ENCODE measurements at places on chromosomes 5 and 9.

DNA sequence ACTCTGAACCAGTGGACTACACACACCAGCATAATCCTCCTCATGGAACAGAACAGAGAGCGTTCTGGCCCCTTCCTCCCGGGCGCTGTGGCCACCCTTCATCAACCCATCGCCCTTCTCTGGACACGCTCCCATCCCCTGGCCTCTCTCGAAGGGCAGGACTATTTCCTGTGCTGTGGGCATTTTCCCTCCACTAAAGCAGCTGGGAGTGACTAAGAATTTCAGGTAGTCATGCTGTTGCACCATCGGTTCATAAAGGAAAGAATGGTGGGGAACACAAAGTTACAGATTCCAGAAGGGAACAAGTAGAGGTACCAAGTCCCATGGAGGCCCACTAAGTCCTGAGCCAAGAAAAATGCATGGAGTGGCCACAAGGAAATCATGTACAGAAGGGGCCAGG is 68.6 kb downstream of the EPB41L4B start:
- no peak for DNase-seq

DNA sequence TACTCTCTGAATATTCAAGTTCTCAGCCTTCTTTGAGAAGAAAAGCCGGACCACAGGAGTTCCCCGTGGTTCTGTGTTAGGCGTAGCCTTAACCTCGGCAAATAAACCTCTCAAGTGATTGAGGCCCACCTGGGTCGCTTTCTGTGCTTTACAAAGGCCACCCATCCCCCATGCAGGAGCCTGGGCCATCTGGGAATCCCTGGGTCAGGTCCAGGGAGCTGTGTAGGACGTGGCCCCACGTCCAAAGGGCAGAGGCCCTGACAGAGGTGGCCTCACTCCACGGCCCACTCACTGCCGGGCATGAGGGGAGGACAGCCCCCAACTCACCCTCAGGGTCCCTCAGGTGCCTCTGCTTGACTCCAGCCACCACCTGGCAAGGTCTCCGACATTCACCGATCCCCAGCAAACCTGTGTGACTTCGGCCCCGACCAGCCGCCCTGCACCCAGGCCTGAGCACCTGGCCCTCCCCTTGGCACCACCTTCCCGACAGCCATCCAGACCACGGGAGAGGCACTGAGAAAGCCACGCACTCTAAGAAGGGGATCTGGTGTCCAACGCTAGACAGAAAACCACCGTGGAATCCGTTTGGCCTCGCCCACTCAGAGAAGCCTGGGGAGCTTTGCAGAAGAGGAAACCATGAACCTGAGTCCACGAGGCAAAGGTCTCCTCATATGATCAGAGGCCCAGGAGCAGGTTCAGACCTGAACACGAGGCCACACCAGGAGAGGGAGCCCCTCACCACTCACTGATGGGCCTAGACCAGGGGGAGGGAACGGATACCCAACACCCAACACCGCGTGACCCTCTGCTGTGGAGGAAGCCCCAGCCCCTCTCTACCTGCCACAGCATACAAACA is 4.5 kb downstream of the SLC12A7 start:
- no peak for DNase-seq

DNA sequence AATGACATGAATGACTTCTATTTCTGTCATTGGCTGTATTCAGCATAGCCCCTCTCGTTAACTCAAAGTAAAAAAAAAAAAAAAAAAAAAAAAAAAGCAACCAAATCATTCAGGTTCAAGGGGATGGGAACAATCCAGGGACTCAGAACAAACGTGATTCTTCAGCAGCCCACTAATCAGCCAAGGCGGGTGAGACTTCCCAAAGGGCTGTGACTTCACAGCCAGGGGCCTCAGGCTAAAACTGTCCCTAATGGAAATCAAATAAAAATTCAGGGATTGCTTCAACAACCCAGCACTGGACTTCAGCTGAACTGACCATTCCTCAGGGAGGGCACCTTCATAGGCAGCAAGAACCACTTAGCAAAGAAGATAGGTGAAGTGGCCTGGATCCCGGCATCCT is 86.2 kb upstream of the FAM169A start:
- DNase-seq, result no peak

DNA sequence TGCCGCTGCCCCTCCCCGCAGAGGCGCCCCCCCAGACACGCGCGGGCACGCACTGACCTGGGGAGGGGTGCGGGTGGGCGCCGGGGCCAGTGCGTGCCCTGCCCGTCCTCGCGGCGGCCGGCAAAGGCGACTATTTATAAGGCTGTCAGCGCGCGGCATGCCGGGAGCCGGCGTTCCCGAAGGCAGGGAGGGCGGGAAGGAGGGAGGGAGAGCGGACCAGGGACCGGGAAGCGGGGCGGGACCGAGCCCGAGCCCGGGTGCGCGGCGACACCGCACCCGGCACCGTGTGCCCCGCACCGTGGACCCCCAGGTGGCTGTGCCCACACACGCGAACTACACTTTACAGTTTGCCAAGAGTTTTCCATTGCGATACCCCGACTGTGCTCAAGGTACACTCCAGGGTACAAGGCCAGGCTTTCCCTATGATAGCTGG is at the start of gene AK1:
AK1 (minus strand) TSS at position 110 of the 433 bp plus-strand sequence. CDS start 3,058 bp downstream, outside the sequence.
- no peak for DNase-seq

- no peak for DNase-seq
Observed at GRCh38 chr9:133842174-133842573, 104.0 kb upstream of the SARDH start.

GRCh38 chr9:35164711-35165110 is 2.9 kb downstream of the UNC13B start:
- DNase-seq, result peak; percentile 38

- DNase-seq, result no peak
Observed at GRCh38 chr5:157475432-157475831, 15.4 kb downstream of the NIPAL4 start.

GRCh38 chr5:10662661-10663488 is 98.2 kb downstream of the DAP start:
- DNase-seq, result no peak

DNA sequence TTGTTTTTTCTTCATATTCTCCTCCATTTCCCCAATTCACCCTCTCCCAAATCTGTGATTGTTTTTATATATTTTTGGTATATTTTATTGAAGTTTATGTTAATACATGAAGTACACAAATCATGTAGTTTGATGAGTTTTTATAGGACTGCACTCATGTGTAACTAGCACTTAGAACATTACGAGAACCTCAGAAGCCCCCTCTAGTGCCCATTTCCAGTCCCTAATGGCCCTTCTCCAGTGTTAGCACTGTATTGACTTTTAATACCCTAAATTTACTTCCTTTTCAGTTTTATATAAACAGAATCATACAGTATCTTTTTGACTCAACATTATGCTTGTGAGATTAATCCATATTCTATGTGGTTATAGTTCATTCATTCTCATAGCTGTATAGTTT is 18.5 kb upstream of the FKTN start:
- DNase-seq, result no peak

GRCh38 chr5:154755361-154756008 is at the start of gene LARP1:
Gene LARP1, plus strand, starts transcription at chr5:154755377. Its CDS starts 381 bp downstream, at chr5:154755758.
- DNase-seq, result no peak

- DNase-seq, result no peak
Observed at GRCh38 chr5:27911216-27911615, 872.8 kb upstream of the CDH9 start.

DNA sequence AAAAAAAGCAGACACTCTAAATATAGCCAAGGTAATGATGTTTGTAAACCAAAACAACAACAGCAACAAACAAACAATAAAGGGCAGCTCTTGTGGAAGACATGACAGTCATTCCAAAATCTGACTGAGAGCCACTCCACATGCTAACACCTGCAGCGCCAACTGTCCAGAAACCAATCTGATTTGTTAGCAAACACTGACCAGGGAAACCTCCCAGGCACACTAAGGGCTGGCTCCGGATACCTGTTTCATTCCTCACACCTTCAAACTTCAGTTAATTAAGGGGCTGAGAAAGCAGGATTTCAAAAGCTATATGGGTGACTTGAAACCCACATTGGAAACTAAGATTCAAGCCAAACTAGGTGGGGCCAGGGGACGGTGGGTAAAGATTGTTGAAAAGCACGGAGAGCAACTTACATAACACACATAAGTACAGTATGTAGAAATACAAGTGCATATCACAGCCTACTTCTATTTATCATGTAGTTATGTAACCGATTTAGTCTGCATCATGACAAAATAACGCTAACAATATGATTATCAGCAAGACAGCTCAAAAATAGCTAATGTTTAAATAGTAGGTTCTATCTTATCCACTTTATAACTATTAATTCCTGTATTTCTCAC is 203.6 kb downstream of the SEMA5A start:
- no peak for DNase-seq

GRCh38 chr5:133265720-133266526 is 214.1 kb downstream of the HSPA4 start:
- no peak for DNase-seq

DNA sequence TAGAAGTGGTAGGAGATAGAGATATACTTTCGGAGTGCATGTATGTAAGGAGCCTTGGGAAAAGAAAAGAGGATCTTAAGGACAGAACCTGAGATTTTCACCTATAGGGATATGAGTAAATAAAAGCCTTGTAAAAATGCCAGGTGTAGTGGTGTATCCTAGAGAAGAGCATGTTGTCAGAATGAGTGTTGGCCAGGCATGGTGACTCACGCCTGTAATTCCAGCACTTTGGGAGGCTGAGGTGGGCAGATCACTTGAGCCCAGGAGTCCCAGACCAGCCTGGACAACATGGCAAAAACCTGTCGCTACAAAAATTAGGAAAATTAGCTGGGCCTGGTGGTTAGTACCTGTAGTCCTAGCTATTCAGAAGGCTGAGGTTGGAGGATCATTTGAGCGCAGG is 76.0 kb downstream of the IPO11 start:
- no peak for DNase-seq

GRCh38 chr5:59503220-59503619 is 390.3 kb downstream of the PDE4D start:
- DNase-seq, result no peak

DNA sequence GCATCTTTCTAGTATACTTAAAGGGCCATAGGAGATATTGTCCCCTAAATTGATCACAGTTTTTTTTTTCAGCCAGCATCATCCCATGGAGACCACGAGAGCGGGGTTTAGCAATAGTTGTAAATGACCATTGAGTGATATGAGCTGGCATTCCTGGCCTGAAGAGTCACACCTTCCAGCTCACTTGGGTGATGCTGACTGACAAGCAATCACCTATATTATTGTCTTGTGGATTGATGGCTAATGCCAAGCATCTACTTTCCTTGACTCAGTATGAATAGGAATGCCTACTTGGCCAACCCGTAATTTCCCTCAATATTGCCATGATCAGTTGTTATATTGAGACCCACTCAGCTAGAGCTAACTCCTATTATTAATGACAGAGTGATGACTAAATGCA is 70.5 kb downstream of the ADAMTSL1 start:
- DNase-seq, result no peak

DNA sequence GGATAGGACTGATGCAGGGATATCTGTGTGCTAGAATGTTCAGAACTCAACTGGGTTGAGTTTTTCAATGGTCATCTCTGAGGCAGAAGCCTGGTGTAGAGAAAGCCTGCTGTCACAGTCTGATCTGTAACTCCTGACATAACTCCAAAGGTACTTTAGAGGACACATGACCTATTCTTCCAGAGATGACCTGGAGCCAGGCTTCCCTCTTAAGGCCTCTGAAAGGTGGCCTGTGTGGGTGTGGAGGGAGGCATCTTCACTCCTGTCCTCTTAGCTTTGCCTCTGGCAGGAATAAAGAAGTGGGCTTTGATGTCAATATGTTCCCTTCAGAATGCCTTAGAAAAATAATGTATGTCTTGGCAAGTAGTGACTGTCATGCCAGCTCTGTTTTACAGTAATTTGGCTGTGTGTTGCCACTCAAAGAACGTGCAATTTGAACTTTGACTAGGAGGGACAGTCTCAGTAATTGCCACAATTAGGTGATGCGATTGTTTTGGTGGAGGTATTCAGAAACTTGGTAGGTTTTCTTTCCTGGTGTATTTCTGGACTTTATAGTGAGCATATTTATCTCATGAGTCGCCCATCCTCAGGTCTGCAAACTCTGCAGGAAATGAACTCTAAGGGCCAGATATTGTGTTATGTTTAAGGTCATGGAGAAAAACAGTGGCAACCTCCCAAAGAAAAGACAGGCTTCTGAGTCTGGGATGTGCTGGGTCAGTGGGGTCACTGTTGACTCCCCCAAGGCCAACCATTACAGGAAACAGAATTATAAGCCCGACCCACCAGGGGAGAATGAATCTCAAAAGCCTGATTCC is 3.2 kb upstream of the C5orf63 start:
- no peak for DNase-seq

DNA sequence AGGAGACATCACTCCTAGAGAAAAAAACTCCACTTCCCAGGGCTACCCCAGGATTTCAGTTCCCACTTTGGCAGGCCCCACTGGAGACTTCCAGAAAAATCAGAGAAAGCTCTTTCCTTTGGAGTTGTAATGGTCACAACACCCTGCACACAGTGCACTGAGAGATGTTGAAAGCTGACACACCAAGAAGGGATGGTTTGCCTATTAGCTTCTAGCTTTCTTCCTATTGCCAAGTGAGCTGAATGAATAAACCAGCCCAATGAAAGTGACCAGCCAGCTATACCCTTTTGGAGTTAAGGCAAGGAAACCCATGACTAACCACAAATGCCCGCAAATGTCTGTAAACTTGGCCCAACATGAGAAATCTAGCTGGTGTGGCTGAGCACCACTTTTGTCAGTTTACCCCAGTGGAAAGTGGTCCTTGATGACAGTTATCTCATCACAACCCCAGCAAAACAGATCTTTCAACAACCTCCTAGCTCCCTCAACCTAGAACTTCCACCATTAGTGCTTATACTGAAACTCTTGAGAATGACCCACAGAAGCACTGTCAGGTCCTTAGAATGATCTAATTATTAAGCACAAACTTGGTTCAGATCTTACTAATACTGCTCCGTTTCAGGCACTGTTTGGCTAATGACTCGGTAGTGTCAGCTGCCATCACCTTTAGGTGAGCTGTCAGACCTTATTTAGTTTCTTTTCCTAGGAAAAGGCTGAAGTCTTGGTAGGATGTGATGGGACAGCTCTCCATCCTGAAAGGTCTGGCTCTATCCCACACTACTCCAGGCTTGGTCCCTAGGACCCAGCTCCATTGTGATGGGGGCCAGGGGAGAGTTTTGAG is 11.2 kb downstream of the IRF1 start:
- no peak for DNase-seq

DNA sequence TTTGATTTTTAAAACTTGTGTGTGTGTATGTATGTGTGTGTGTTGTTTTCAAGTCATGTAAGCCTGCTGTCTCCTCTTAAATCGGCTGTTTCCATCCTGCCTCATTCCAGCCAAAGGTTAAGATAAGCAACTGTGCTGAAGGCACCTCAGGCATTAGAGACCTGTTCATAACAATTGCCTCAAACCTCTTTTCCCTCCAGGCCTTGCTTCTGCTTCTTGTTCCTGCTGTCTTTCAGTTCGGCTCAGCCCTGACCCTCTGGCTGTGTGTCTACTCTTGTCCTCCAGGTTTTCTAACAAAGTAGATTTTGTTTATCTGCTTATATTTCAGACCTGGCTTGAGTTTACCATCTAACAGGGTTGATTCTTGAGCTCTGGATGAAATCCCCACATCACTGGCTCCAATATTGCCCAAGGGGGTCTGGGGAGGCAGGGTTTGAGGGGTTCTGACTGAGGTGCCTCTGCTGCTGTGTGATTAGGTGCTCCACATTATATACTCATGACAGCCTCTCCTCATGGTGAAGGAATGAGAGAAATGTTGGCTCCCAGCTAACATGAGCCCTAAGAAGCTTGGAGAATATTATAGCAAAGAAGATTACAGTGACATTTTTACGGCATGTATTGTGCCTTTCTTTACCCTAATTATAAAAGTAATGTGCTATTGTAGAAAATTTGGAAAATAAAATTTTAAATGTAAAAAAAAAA is 229.7 kb upstream of the PIK3R1 start:
- DNase-seq, result no peak

GRCh38 chr9:117413346-117414219 is 1.3 kb downstream of the ASTN2 start:
- DNase-seq, result no peak

GRCh38 chr5:5330728-5331452 is 91.6 kb upstream of the ICE1 start:
- no peak for DNase-seq
